ENCODE measurements at places on chromosomes 3 and 15.

- DNase-seq: no peak
Measured at GRCh38 chr15:65494076-65494475, 23.4 kb downstream of the DPP8 start.

DNA sequence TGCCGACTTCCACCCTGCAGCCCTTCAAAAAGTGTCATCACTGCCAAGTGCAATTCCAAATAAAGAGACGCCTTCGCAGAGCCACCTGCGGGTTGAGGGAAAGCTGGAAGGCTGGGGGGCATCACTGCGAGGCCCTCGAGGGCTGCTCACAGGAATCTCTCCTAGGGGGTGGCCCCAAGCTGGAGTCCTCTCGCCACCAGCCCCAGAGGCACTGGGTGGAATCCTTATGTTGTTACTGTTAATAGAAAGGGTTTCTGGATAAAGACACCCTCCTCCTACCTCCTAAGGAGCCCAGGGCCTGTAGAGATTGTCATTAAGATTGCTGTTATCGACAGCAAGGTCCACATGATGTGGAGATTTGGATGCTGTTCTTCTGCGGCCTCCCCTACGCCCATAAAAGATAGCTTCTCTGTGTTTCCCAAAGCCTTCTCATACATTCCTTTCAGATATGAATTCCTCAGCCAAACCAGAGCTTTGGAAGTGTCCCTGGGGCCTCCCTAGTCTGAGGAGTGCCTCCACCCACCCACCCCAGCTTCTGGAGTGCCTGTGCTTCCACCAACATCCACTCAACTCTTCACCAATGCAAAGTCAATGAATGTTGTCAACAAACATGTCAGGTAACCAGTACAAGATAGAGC is 512.7 kb downstream of the SHQ1 start:
- DNase-seq: no peak

DNA sequence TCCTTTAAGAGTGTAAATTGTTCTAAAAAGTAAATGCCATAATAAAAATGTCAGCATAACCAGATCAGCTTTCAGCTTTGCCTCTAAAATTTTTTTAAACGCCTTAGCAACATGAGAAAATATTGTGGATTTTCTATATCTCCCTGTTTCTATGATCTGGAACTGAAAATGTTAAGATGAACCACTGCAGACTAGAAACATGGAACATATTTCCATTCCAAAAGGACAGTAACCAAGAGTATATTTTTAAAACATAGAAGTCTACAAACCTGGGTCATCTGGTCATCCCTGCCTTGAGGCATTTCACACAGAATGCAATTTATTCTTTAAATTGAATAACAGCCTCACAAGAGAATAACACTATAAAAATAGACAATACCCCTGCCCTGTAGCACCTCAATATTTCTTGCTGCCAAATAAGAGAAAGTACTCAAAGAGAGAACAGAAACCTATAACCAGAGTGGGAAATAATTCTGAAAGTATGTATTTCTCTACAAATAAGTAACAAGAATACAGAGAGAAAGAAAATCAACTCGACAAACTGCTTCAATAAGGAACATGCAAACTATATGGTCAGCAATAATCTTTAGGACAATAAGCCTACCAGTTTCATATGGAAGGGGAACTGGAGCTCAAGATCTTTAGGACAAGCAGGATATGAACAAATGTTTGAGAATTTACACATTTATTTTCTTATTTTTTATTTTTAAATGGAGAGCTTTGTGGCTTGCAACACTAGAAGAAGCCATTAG is 949.0 kb downstream of the EPHA3 start:
- DNase-seq: no peak

DNA sequence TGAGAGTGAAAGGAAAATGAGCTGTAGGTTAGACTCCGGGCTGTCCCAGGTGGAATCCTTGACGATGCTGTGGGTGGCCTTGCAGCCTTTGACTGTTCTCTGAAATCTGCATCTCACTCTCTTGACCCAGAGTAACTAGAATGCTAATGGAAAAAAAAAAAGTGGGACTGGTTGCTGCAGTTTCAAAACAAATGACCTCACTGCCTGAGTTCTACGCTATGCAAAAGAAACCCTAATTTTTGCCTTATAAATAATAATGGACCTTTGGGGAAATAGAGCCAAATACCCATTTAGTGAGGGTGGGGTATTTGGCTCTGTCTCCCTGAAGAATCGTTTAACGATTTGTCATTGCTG is 309.7 kb upstream of the C2CD4B start:
- no peak for DNase-seq

GRCh38 chr3:77146004-77146403 is 106.1 kb downstream of the ROBO2 start:
- no peak for DNase-seq

DNA sequence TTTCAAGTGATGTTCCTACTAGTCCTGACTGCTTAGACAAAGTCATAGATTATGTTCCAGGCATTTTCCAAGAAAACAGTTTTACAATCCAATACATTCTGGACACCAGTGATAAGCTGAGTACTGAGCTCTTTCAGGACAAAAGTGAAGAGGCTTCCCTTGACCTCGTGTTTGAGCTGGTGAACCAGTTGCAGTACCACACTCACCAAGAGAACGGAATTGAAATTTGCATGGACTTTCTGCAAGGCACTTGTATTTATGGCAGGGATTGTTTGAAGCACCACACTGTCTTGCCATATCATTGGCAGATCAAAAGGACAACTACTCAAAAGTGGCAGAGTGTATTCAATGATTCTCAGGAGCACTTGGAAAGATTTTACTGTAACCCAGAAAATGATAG is 3.8 kb downstream of the TIPARP start:
- DNase-seq: no peak

- DNase-seq: no peak
Measured at GRCh38 chr15:80308002-80308401, 56.0 kb upstream of the CTXND1 start.

DNA sequence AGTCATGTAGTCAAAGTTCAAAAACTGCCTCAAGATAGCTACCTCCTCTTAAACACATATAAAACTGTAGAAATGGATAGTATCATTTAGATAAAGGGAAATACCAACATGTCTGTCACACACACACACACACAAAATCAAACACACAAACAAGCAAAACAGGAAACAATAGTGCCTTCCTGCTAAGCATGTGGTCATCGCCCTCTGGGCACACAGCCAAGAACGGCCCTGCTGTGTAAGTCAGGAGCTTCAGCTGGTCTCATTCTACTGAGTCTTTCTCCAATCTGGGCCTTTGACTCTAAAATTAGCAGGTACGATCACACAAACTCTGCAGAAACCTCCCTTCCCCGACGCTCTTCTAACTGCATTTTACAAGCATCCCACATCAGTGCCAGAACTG is 272.2 kb upstream of the CHRNA7 start:
- DNase-seq: no peak

GRCh38 chr15:96331945-96332636 is 1.6 kb downstream of the NR2F2 start:
- DNase-seq: no peak

DNA sequence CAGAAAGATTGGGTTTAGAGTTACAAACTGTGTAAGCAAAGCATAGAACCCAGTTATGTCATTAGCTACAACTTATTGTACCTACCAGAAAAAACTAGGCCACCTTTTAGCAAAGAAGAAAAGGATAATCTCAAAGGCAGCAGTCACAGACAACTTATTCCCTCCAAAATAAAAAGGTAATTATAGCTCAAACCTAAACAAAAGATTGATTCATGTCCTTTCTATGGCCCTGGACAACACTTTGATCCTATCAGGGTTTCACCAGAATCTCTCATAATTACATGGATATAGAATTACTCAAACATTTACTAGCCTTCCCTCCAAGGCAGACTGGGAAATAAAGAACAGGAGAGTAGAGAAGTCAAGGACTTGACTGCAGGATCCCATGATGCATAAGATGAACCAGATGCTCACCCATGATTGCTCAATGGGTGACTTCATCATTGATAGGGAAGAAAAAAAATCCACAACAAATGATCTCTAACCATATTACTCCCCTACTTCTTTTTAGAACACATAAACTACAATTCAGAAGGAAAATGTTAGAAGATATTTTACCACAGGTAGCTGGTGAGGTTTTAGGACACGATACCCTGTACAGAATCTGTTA is 17.4 kb downstream of the DET1 start:
- no peak for DNase-seq

DNA sequence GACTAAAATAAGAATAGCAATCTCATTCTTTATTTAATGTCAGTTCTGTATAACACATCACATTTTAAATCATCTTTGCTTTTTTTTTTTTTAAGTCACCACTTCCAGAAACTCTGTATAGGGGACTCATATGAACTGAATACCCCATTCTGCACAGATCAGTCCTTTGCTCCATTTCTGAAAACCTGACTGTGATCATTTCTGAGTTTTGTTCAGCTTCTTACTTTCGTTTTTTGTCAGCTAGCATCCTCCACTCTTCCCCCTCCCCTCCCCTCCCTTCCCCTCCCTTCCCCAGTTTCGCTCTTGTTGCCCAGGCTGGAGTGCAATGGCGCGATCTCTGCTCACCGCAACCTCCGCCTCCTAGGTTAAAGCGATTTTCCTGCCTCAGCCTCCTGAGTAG is 49.8 kb upstream of the SGO1 start:
- DNase-seq: no peak

- DNase-seq: no peak
Measured at GRCh38 chr15:99076109-99076508, 28.8 kb upstream of the SYNM start.

DNA sequence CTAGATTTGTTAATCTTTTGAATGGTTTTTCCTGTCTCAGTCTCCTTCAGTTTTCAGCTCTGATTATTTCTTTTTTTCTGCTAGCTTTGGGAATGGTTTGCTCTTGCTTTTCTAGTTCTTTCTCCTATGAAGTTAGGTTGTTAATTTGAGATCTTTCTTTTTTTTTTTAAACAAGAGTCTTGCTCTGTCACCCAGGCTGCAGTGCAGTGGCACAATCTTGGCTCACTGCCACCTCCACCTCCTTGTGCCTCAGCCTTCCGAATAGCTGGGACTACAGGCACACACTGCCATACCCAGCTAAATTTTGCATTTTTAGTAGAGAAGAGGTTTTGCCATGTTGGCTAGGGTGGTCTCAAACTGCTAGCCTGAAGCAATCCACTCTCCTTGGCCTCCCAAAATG is 56.7 kb downstream of the UQCC5 start:
- no peak for DNase-seq

GRCh38 chr15:70461992-70462391 is 301.4 kb downstream of the UACA start:
- no peak for DNase-seq

GRCh38 chr3:4732925-4733324 is 239.8 kb downstream of the ITPR1 start:
- DNase-seq: no peak

GRCh38 chr15:27330326-27330725 is 359.3 kb downstream of the GABRG3 start:
- no peak for DNase-seq

DNA sequence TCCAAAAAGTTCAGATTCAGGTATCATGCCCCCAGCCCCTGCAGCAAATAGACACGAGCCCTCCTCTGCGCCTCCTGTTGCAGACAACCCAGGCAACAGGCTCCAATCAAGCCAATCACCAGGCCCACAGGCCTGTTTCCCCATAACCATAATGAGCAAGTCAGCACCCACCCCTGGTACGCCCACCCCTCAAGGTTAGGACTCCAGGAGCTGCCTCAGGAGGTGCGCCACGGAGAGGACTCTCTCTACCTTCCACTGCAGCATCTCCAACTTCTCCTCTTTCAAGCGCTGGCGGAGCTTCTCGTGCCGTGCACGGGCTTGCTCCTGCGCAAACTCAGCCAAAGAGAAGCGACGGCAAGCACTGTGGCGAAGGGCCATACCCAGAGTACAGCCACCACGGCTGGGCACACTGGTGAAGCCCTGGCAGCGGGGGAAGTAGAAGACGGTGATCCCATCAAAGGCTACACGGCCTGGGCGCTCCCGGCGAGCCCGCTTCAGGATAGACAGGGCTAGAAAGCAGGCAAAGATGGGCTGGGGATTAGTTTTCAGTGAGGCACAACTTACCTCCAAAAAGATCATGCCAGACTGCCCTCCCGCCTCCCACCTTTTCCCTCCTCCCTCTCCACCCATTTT is 8.5 kb downstream of the CSRNP1 start:
- DNase-seq: no peak

DNA sequence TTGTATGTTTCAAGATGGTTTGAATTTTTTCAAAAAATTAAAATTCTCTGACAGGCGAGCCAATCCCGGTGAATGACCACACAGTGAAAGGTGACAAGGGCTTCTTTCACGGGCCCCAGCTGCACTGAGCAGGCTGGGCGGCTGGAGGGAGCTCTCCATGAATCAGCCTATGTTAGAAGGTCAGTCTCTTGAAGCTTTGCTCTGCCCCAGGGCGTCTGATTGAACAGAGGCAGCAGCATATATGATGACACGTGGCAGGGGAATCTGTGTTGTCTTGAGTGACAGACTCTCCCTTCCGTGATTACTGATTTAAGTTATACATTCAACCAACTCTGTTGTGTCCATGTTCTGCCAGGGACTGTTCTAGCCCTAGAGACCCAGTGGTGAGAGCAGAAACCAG is 51.5 kb downstream of the ISG20 start:
- DNase-seq: no peak

DNA sequence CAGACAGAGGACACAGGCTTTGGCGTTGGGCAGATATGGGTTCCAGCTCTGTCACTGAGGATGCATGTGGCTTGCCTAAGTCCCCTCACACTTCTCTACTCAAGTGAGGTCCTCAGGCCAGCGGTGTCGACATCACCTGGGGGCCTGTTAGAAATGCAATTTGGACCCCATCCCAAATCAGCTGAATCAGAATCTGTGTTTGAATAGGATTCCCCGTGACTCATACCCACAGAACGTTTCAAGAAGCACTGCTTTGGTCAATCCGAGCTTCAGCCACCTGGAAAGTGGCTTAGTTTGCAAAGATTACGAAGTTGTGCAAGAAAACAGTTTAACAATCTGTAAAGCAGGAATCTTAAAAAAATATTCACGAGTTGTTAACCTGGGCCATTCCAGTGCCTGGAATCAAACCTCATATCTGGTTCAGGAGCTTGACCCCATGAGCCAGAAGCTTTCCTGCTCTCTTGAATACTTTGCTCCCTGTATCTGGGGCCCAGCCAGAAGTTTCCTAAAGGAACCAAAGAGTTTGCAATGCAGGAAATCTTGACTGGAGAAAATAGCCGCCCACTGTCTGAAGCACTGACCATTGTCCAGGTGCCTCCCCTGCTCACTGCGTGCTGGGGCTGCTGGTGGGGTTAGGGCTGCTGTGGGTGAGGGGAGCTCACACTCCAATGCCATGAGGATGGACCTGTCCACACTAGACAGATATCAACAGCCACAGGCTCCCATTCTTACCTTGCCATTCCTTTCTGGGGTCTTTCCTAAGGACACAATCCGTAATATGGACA is 208.5 kb upstream of the LINGO1 start:
- DNase-seq: no peak

DNA sequence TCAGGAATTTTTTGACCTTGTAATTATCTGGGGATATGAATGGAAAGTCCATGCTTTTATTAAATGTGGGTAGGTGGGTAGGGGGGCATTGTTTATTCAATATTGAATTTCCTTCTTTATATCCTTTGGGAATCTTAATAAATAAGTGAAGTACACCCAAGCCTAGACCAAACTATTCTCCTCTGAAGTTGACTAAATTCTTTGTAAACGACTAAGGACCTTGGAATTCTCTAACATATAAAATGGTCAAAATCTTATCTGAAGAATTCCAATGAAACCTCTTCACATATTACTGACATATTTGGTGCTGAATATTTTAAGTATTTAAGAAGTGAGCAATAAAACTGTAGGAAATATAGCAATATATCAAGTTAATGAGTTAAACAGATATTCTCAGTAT is 1432.1 kb upstream of the GBE1 start:
- no peak for DNase-seq

GRCh38 chr3:108410531-108410984 is 99.8 kb downstream of the MYH15 start:
- DNase-seq: no peak
